SHP77 treated with DMSO at 0.1 percent for 48 hours (cell line): ENCODE measurements at places on chromosomes 7 and 10.
A peak's percentile ranks its signal among the peaks of the same experiment; 100 is the strongest.

GRCh38 chr7:52501696-52502095, 533.7 kb upstream of the POM121L12 start:
- no peak for DNase-seq

GRCh38 chr7:130021105-130021834, 29.9 kb downstream of the ZC3HC1 start:
- no peak for DNase-seq

GRCh38 chr10:13813550-13813949, 226.8 kb downstream of the PRPF18 start:
- no peak for DNase-seq

DNA sequence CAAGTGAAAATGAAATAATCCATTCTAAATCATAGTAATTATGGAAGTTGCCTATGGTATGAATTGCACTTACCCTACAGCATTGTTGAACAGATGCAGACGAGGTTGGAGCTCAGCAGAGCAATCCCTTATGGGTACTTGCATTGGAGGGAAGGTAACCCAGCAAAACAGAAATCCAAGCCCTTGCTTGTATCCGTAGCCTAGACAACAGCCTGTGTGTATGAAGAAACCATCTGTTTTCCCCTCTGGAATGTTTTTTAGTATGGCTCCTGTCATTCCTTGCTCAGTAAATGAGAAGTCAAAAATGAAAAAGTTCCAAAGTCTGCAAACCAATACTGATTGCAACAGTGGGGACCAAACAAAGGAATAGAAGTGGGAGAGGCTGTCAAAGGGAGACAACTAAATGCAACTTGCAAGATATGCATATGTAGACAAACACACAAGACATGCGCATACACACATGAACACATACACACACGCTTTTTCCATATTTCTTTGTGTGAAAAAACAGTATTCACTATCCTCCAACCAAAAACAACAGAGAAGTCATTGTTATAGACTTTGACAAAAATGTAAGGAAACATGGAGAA, 260.8 kb downstream of the DYNC1I1 start:
- DNase-seq = no peak

GRCh38 chr10:78847485-78847884, 221.3 kb upstream of the ZMIZ1 start:
- DNase-seq = no peak

DNA sequence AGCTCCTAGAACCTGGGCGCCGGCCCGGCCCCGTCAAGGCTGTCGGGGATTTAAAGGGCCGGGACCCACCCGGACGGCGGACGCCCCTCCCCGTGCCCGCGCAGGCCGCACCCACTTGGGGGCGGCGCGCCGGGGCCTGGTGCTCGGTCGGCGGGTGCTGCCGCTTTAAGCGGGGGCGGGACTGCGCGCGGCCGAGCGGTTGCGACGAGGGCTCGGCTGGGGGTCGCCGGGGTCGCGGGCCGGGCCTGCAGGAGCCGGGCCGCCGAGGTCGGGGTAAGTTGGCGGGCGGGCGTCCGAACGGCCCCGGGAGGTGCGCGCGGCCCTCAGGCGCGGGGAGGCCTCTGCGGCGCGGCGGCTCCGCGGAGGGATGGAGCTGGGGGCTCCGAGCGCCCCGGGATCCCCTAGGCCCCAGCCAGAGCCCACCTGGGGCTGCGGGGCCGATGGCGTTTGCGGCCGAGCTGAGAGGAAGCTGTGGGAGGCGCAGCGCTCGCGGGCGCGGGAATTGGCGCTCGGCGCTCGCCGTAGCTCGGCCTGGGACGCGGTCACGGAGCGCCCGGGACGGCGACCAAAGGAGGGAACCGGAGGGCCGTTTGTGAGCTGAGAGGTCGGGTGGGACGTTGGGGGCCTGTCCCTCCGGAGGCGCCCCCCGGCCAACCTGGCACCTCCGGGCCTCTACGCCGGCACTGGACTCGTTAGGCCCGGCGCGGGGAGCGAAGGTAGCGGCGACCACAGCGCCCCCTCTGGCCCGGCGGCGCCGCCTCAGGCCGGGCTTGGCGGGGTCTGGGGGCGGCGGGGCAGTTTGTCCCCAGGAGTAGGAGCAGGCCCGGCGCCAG, at the start of gene TRRAP:
TSS of gene TRRAP (plus strand) at position 168 of the 833 bp plus-strand sequence. CDS start 2,619 bp downstream, outside the sequence.
- no peak for DNase-seq

GRCh38 chr10:109259293-109259692, 664.0 kb downstream of the XPNPEP1 start:
- DNase-seq = no peak

GRCh38 chr7:55132890-55133551, 114.2 kb downstream of the EGFR start:
- DNase-seq = no peak

GRCh38 chr10:6590100-6590499, 10.0 kb upstream of the PRKCQ start:
- no peak for DNase-seq

DNA sequence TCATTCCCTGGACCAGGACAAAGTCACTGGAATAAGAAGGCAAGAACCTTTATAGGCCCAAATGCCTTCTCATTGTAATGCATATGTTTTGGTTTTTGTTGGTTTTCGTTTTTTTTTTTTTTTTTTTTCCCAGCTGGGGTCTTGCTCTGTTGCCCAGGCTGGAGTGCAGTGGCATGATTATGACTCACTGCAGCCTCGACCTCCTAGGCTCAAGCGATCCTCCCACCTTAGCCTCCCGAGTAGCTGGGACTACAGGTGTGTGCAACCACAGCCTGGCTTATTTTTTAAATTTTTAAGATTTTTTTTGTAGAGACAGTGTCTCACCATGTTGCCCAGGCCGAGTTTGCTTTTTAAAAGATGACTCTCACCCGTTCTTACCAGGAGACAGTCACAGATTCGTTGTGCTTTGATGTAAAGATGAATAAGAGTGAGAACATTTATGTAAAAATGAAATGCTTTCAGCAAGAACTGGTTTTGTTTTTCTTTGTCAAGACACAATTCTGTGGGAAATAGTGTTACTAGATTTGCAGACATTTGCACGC, 7.6 kb downstream of the IQCE start:
- DNase-seq = no peak

DNA sequence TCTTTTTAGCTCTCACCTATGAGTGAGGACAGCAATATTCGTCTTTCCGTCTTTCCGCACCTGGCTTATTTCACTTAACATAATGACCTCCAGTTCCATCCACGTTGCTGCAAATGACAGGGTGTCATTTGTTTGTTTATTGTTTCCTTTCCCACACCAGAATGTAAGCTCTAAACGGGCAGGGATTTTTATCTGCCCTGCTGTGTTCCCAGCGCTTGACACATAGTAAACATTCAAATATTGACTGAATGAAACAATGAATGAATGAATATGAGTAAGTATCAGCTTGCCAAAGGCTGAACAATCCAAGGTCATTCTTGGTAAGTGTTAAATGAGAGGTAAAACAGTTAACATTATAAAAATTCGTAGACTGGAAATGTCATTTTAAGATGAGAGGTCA, 12.8 kb downstream of the SH3PXD2A start:
- DNase-seq = no peak

DNA sequence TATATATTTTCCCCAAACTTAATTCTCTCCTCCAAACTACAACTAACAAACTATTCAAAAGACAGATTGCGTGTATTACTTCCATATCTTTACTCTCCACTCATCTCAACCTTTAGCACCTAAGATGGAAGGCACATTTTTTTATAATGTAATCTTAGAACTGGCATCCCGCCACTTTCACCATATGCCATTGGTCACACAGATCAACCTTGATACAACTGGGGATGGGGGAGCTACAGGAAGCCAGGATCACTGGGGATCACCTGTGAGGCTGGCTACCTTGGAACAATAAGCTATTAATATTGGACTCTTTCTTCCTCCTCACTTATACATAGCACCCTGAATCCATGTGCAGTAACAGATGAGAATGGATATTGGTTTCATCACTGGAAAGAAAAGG, 469.6 kb upstream of the LRRN3 start:
- no peak for DNase-seq

- no peak for DNase-seq
These were observed 55.8 kb downstream of the ALOX5 start for GRCh38 chr10:45429790-45430189.

DNA sequence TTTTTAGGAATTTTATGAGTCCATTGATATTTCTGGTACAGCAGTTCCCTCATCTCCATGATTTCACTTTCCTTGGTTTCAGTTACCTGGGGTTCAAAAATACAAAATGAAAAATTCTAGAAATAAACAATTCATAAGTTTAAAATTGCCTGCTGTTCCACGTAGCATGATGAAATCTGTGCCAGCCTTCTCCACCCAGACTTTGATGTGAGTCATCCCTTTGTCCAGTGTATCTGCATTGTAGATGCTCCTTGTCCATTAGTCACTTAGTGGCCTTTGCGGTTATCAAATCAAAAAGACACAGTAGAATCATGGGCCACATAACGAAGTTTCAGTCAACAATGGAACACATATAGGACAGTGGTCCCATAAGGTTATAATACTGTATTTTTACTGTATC, 286.9 kb downstream of the PTEN start:
- no peak for DNase-seq

DNA sequence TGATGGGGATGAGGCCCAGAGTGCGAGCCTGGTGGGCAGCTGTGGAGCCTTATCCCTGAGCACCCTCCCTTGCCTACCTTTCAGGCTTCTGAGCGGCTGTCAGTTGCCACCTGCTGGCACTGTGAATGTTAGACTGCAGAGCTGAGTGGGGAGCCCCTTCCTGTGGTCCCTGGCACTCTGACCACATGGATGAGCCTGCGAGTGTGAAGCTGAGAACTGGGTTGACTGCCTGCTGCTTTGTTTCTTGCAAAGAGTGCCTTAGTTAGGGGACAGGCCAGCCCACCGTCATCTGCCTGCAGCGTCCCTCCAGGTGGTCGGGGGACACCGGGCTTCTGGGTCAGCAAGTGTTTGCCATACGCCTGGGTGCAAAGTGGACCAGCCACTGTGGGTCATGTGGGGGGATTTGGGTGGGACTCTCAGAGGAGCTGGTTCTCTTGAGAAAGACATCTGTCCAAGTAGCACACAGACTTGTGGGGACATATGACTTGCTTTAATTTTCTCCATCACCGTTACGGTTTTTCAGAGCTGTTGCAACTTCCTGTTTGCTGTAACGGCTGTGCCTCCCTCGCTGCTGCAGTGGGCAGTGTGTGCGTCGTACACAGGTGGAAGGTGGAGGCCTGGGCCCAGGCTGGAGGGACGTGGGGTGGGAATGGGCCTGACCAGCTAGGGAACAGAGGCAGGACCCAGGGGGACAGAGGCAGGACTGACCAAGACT, 13.7 kb downstream of the INPP5A start:
- no peak for DNase-seq

DNA sequence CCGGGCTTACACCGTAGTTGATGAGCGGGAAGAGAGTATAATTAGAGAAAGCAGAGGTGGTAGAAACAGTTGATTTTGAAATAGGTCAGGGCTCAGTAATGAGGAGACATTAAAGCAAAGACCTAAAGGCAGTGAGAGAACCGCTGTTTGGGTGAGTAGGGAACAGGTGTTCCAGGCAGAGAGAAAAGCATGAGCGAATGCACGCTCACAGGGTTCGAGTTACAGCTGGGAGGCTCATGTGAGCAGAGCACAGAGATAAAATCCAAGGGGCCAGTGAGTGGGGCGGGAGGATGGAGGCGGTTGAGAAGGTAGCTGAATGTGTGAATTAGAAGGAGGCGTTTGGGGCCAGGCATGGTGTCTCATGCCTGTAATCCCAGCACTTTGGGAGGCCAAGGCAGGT, 39.9 kb downstream of the APBB1IP start:
- no peak for DNase-seq

- no peak for DNase-seq
These were observed 28.9 kb downstream of the PPIF start for GRCh38 chr10:79376078-79376628.

GRCh38 chr7:30751696-30752273, at the start of gene INMT:
INMT (plus strand) TSS chr7:30752135; CDS start chr7:30752151, 16 bp downstream.
- DNase-seq = no peak

DNA sequence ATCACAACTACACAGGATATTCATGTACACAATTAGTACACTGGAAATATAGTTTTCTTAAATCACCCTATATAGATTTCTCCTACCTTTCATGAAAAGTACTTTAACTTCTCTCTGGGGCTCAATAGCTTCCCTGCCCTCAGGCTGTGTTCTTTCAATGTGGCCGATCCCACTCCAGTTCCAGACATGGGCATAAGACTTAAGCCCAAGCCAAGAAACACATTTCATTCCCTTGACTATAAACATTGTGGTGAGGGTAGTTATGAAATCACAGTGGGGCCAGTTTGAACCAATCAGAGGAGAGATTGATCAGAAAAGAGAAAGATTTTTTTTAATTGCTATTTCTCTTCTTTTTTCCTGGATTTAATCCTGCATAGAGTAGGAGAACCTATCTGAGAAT, 904.6 kb upstream of the SORCS1 start:
- no peak for DNase-seq

DNA sequence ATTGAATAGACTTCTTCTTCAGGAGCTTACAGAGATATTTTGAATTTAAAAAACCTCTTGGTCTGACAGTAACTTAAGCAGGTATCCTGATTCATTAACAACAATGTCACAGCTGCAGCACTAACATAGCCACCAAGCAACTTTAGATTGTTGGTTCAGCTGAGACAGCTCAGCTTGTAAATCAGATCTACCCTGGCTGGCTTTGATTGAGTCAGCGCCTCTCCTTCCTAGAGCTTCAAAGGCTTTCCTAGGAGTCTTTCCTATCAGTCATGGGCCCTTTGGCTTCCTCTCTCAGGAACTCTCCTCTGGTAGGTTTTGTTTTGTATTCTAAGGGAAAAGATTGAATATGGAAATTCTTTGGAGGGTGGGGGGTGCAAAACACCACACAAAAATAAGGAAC, 70.7 kb upstream of the STEAP4 start:
- DNase-seq = peak; percentile 16

DNA sequence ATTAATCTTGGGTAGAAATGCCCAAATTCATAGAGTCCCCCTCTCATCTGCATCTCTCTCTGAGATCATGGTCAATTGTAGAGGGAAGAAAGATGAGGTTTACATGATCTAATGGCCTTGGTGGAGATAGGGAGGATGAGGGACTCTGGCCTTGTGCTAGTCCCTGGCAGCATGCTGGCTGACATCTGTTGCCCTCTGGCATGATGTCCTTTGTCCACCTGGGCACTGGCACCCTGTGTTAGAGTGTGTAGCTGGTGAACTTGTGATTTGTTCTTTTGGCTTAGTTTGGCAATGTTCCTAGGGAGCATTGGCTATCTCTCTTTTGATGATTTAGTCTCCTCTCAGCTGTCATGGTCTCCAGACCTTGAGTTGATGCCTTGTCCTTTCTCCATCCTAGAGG, 103.2 kb downstream of the DYNC1I1 start:
- no peak for DNase-seq

DNA sequence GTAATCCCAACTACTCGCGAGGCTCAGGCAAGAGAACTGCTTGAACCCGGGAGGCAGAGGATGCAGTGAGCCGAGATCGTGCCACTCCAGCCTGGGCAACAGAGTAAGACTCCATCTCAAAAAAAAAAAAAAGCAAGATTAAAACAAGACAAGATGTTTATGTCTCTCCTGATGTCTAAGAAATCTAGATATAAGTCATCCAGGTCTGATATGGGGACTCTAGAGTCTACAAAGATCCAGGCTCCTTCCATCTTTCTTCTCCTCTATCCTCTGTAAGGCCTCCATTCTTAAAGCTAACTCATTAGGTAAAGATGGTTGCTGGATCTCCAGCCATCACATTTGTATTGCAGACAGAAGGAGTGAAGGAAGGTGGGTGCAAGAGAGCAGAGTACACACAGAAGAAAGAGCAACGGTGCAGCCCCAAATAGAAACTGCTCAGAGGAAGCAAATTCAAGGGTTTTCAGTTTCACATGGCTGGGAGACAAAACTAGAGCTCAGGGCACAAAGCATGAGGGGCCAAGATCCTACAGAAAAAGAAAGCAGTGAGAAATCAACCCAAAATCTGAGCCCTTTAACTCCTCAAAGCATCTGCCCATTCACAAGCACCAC, 57.6 kb downstream of the USP6NL start:
- DNase-seq = no peak
